ENCODE measurements at places on chromosomes 7 and 10. TPM values are rescaled to one million over a fixed set of nuclear protein-coding genes. Genes with fewer than 3 reads are reported as not detected.

GRCh38 chr7:42238709-42239366 is 1.8 kb upstream of the GLI3 start:
- no peak for DNase-seq

The ABCB1 gene
- 15.8 TPM for total RNA-seq

- DNase-seq: no peak
Observed at GRCh38 chr10:104096692-104097091, 11.0 kb upstream of the COL17A1 start.

DNA sequence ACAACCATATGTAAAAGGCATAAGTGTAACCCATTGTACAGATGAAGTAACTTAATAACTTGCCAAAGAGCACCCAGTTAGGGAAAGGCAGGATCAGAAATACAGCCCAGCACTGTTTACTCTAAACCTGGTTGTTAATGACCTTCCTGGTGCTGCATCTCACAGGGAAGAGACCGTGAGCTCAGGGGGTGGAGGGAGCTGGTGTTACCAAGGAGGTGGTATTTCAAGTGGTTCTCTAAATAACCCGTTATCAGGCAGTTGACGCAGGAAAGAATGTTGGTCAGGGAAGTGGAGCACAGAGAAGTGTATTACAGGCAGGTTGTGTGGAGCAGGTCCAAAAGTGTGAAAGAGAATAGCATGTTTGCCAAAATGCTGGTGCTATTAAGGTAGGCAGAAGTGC is 4.4 kb upstream of the ST7 start:
- DNase-seq: no peak

DNA sequence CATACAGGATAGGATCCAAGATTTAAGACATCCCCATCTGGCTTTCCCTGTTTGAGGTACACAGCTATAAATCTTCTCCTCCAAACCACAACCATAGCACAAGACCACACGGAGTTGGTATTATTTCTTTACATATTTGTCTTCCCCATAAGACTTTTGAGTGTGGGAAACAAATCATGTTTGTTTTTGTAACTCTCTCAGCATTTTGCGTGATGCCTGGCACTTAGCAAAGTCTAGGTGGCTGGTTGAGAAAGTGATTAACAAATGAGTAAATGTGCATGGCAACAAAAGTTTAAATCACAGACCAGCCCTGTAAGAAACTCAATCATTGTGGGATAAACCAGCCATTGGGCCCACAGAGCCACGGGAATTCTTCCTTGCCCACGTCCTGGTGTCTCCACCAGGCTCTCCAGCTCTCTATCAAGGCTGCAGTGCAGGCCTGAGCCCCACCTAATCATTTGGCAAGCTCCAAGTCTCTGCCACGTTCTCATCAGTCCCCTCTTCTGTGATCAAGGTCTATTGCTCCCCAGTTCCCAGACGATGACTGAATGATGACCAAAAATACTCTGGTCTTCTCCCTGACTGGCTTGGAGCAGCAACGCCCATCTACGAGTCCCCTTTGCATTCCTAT is 317.8 kb downstream of the TNS3 start:
- DNase-seq: no peak

DNA sequence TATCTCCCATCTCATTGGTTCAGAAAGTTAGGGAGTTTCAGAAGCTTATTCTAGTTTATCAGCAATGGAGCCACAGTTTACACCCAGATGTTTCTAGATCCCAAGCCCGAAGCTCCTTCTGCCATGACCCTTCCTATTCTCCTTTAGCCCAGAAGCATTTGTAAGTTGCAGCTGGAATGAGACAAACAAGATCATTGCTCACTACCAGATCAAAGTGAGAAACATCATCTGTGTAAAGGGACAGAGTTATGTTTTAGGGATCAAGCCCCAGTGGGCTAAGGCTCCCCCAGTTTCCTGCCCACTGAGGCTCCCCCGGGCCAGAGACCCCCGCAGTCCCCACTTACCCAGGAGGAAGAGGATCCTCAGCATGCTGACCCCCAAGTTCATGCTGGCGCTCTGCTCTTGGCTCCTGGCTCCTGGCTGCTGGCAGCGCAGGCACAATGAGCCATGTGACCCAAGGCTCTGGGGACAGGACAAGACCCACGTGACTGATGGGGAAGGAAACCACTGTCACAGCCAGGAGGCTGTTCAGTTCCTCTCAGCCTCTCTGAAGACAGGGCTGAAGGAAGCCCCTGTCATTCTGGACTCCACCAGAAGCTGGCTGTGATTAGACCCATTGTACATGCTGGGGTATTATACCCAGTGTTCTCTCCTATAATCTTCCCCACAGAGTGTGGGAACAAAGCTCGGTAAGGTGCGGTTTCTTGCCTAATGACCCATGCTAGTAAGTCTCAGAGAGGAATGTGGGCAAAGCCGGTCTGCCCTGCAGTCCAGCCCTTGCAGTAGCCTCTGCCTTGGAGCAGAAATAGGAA is at the start of gene TMEM273:
Gene TMEM273 (minus strand): TSS at position 442 of the 812 bp plus-strand sequence. CDS start 55 bp downstream, at position 387.
- DNase-seq: no peak

DNA sequence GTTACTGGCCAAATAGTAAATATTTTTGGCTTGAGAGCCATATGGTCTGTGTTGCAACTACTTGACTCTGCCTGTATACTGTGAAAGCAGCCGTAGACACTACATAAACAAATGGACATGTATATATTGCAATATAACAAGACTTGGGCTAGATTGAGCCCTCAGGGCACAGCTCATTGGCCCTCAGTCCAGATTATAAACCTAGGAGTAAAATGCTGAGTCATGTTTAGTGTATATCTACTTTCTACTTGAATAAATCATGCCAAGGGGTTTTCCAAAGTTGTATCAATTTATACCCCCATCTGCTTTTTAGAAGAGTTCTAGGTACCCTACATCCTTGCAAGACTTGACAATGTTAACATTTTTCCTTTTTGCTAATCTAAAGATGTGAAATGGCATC is 27.4 kb upstream of the POU6F2 start:
- no peak for DNase-seq
